ENCODE measurements at places on chromosomes 4 and X. TPM values are rescaled to one million over a fixed set of nuclear protein-coding genes. Genes with fewer than 3 reads are reported as not detected.

GAB3 gene
- total RNA-seq, result 0.52 TPM

C4orf36 gene
- 2.4 TPM for total RNA-seq

GRCh38 chr4:143347484-143348111 is 10.9 kb downstream of the GAB1 start:
- ATAC-seq, result no peak

DNA sequence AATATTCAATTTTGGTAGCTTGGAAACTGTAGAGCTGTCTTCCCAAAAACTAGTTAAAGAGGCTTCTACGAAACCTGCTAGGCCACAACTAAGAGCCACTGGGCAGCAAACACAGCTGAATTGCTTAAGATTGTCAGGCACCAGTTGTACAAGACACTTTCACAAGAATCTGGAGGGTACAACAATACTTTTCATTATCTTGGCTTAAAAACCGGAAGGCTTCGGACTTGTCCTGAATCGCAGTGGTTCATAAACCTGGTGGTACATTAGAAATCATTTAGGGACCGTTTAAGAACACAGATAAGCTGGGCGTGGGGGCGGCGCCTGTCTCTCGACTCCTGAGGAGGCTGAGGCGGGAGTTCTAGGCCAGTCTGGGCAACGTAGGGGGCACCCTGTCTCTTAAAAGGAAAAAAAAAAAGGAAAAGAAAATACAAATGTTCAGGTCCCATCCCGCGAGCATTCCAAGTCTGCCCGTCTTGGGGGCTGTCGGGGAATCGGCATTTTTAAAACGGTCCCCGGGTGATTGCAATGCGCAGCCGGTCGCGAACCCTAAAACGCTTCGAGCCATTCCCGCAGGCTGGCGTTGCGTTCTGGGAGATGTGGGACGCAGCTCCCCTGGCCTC is 763 bp downstream of the PYURF start:
- ATAC-seq, result no peak

GRCh38 chr4:98585596-98585995 is 72.8 kb downstream of the TSPAN5 start:
- ATAC-seq, result no peak

GRCh38 chrX:11053351-11053750 is 57.8 kb upstream of the HCCS start:
- no peak for ATAC-seq

- no peak for ATAC-seq
These were observed 31.8 kb downstream of the PDGFC start for GRCh38 chr4:156939801-156940200.

DNA sequence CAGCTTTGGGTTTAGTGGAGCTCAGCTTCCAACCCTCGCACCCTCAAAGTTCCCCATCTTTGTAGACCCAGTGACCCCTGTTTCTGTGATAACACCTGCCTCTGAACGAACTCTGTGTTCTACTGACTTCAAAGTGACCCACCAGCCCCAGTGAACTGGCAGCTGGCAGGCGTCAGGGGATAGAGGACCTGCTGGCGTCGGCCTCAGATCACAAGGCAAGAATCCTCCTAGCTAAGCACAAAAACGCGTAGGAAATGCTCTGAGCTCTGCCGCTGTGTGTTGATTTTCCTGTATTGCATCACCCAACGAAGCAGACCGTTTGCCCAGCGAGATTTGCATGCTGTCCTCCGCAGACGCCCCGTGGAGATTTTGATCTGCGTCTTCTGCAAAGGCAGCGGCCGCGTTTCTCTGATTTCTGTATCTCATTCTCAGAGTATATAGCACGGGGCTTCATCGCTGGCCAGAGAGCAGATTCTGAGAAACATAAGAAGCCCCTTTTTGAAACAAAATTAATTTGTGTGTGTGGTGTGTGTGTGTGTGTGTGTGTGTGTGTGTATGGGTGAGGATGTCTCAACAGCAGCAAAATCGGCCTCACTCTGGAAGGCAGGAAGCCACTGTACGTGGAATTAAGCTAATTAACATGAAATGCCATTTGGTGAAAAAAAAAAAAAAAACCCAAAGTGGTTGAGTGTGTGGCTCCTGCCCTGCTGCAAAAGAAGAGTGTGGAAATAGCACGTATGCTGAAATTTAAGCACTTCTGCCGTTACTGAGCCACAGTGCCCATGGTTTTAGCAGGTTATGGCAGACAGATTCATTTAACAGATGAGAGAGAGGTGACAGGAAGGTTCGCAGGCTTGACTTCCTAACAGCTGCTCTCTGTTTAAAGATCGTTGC is 29.2 kb upstream of the ASMTL start:
- ATAC-seq, result peak; percentile 71

DNA sequence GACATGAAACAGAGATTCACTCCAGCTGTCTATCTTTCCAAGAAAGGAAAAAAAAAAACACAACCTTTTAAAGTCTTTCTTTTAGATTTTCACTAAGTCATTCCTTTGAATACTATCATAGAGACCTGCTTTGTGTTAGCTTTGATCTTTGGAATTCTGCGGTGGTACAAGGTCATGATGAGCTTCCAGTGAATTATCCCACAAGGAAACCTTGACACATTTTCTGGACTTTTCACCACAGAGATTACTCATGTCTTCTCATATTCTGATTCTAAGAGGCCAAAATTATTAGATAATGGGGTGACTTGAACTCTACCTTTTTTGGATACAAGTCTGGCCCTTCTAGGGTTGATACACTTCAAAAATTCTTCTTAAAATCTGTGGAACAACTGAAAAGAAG is 201.6 kb downstream of the PACRGL start:
- ATAC-seq, result no peak

DNA sequence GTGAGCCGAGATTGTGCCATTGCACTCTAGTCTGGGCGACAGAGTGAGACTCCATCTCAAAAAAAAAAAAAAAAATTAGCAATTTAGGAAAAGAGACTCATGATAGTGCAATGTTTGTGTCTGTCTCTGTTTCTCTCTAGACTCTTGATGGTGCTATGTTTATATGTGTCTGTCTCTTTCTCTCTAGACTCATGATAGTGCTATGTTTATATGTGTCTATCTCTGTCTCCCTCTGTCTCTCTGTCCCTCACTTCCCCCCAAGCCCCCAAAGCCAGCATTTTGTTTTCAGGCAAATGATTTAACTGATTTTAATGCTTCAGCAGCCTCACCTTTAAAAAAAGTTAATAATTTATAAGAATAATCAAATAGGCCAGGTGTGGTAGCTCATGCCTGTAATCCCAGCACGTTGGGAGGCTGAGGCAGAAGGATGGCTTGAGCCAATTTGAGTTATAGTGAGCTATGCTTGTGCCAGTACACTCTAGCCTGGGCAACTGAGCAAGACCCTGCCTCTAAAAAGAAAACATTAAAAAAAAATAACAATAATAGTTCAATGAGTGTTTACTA is 6.9 kb downstream of the MOB1B start:
- ATAC-seq, result no peak

- ATAC-seq, result no peak
These were observed 54.5 kb upstream of the GABRA2 start for GRCh38 chr4:46444318-46445000.

DNA sequence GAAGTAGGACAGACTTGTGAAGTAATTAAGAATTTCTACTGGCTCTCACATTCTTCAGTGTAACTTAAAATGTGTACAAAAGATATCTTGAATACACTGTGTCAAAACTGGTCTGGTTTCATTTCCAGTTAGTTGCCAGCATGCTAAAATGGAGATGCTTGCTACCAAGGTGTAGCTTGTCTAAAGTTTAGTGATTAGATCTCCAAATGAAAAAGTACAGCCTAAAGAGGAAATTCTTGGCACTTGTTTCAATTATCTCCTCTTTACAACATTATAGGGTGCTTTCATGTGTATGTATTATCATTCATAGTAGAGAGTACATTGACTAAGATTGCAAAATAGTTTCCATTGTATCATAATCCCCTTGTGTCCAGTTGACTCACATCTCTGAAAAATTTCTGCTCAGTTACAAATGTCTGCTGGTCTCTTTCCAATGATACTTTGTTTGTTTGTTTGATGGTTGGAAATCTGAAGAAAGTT is 97.3 kb upstream of the SPRY1 start:
- ATAC-seq, result peak; percentile 71
